ENCODE measurements at places on chromosomes 2 and 18. TPM values are rescaled to one million over a fixed set of nuclear protein-coding genes. Genes with fewer than 3 reads are reported as not detected.

- no peak overlapping the region for H3K4me3 ChIP-seq
- no peak overlapping the region for H3K27ac ChIP-seq
- H3K27me3 ChIP-seq, result peaks cover 25% of the 10 kb centered on the region
- no peak for DNase-seq
- no peaks in the 10 kb centered on the region for H3K4me1 ChIP-seq
Observed at GRCh38 chr18:924987-925386, 20.3 kb downstream of the ADCYAP1 start.

- no peaks in the 10 kb centered on the region for H3K4me1 ChIP-seq
- no peaks in the 10 kb centered on the region for H3K36me3 ChIP-seq
- no peak for DNase-seq
- H3K27ac ChIP-seq, result no peak overlapping the region
- peaks cover 19% of the 10 kb centered on the region for H3K27me3 ChIP-seq
- H3K4me3 ChIP-seq, result no peak overlapping the region
Observed at GRCh38 chr2:131588152-131588873, 60.6 kb downstream of the CCDC74A start.

GRCh38 chr2:173434762-173435569, 80.3 kb downstream of the CDCA7 start:
- no peak overlapping the region for H3K4me3 ChIP-seq
- no peak for DNase-seq
- no peak overlapping the region for H3K27ac ChIP-seq
- H3K36me3 ChIP-seq, result no peaks in the 10 kb centered on the region
- peaks cover 7% of the 10 kb centered on the region for H3K4me1 ChIP-seq

- H3K4me1 ChIP-seq, result peaks cover 5% of the 10 kb centered on the region
- no peak overlapping the region for H3K4me3 ChIP-seq
- H3K27me3 ChIP-seq, result peaks cover 19% of the 10 kb centered on the region
Observed at GRCh38 chr2:199742884-199743283, 108.1 kb downstream of the FTCDNL1 start.

- no peak overlapping the region for H3K4me3 ChIP-seq
- H3K27ac ChIP-seq, result no peak overlapping the region
- H3K36me3 ChIP-seq, result no peaks in the 10 kb centered on the region
Observed at GRCh38 chr2:124257120-124257519, 232.0 kb downstream of the CNTNAP5 start.

- peaks cover 41% of the 10 kb centered on the region for H3K27me3 ChIP-seq
- peaks cover 7% of the 10 kb centered on the region for H3K4me1 ChIP-seq
- no peak overlapping the region for H3K4me3 ChIP-seq
- no peaks in the 10 kb centered on the region for H3K36me3 ChIP-seq
- H3K27ac ChIP-seq, result no peak overlapping the region
Observed at GRCh38 chr2:70771446-70771845, 3.4 kb upstream of the ADD2 start.

GRCh38 chr18:46622451-46622850, 34.6 kb downstream of the LOXHD1 start:
- no peak for DNase-seq
- peak overlapping the region; percentile 53 for H3K27ac ChIP-seq
- H3K36me3 ChIP-seq, result no peaks in the 10 kb centered on the region
- no peak overlapping the region for H3K4me3 ChIP-seq

GRCh38 chr2:203177361-203177760, 61.5 kb upstream of the CYP20A1 start:
- no peak overlapping the region for H3K27ac ChIP-seq
- no peak overlapping the region for H3K4me3 ChIP-seq
- H3K4me1 ChIP-seq, result peaks cover 4% of the 10 kb centered on the region

GRCh38 chr2:62099050-62099449, 96.9 kb upstream of the B3GNT2 start:
- H3K36me3 ChIP-seq, result peaks cover 1% of the 10 kb centered on the region
- DNase-seq, result no peak
- H3K27me3 ChIP-seq, result no peaks in the 10 kb centered on the region
- H3K27ac ChIP-seq, result no peak overlapping the region
- no peaks in the 10 kb centered on the region for H3K4me1 ChIP-seq

DNA sequence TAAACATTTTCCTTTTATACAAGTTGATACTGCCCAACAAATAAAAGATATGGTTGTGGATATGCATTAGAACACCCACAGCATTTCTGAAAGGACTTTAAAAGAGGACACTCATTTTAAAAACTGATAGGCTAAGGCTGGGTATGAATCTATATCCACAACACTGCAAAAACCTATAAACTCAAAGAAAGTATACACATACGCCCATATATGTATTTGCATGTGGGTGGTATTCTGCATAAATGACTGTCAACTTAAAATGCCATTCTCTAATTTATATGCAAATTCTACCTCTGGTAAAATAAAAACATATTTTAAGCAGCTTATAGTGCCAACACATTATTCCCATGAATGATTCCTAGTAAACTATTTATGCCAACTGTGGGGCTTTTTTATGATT, 20.1 kb downstream of the FIGN start:
- H3K36me3 ChIP-seq, result no peaks in the 10 kb centered on the region
- no peaks in the 10 kb centered on the region for H3K27me3 ChIP-seq
- H3K27ac ChIP-seq, result no peak overlapping the region
- DNase-seq, result no peak

DNA sequence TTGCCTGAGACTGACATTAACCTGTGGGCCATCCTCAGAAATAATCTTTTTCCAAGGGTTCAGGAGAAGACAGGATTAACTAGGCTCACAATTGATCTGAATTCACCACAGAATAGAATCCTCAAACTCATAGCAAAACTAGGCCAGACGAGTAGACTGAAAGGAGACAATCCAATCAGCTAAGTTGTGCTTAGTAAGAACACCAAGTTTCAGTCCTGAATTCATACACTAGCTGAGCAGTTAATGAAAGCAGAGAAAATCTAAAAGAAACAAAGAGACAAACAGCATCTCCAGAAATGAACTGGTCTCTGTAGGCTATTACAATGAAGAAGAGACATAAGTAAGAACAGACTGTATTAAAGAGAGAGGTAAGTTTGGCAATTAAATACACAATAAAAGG, 89.5 kb downstream of the GORASP2 start:
- H3K36me3 ChIP-seq, result peaks cover 33% of the 10 kb centered on the region
- peaks cover 28% of the 10 kb centered on the region for H3K4me1 ChIP-seq
- DNase-seq, result no peak
- no peak overlapping the region for H3K4me3 ChIP-seq

DNA sequence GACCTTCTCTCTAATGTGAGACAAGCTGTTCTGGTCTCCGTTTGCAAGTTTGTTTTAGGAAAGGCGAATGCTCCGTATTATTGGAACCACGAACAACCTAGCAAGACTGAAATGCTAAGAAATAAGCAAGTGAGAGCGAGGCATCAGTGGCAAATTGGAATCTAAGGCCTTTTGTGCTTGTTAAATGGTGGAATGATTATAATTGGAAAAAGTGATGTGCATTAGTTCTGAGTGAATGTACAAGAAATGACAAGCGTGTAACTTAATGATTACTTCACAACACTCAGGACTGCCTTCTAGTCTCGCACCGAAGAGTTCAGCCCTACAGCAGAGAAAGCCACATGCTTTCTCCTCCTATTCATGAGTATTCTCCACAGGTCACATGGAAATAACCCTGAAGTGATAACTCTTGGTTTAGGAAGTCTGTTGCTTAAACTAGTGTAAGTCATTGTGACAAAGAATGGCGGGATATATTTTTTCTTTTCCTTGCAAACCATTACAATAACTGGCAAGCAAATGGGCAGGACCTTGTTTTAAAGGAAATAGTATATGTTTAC, 392.2 kb upstream of the FIGN start:
- no peaks in the 10 kb centered on the region for H3K4me1 ChIP-seq
- DNase-seq, result no peak
- no peak overlapping the region for H3K27ac ChIP-seq
- H3K4me3 ChIP-seq, result no peak overlapping the region

- DNase-seq, result no peak
- peaks cover 33% of the 10 kb centered on the region for H3K36me3 ChIP-seq
- H3K27ac ChIP-seq, result no peak overlapping the region
- H3K4me1 ChIP-seq, result peaks cover 37% of the 10 kb centered on the region
- H3K4me3 ChIP-seq, result no peak overlapping the region
Observed at GRCh38 chr2:175135177-175135576, 32.8 kb downstream of the ATF2 start.

- DNase-seq, result no peak
- H3K36me3 ChIP-seq, result no peaks in the 10 kb centered on the region
- H3K4me1 ChIP-seq, result no peaks in the 10 kb centered on the region
- no peak overlapping the region for H3K27ac ChIP-seq
Observed at GRCh38 chr2:227219312-227220105, 55.1 kb downstream of the COL4A3 start.

DNA sequence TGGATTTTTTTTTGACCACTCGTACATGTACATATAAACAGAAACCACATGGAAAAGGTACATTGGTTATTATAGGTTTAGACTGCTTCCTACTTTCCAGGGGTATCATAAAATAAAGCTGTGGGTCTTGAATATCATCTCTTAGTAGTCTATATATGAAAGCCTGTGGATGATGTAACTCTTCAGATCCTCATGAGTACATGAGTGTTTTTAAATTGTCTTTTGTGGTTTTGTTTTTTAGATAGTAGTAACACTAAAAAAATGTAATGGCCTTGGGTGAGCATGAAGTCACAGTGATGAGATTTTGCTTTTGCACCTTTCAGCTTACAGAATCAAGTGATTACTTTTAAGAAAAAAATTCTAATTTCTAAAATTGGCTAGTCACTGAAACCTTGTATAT, 80.2 kb downstream of the RAB3GAP1 start:
- peak overlapping the region; percentile 48 for H3K27ac ChIP-seq
- H3K4me3 ChIP-seq, result no peak overlapping the region
- peaks cover 8% of the 10 kb centered on the region for H3K4me1 ChIP-seq
- peaks cover 42% of the 10 kb centered on the region for H3K36me3 ChIP-seq
- no peak for DNase-seq
- H3K27me3 ChIP-seq, result no peaks in the 10 kb centered on the region

- H3K36me3 ChIP-seq, result no peaks in the 10 kb centered on the region
- H3K27ac ChIP-seq, result no peak overlapping the region
- H3K4me1 ChIP-seq, result peaks cover 3% of the 10 kb centered on the region
Observed at GRCh38 chr2:44687686-44688455, 253.6 kb upstream of the SIX3 start.

GRCh38 chr2:159775021-159775420, 23.0 kb downstream of the CD302 start:
- H3K27me3 ChIP-seq, result no peaks in the 10 kb centered on the region
- no peaks in the 10 kb centered on the region for H3K4me1 ChIP-seq
- no peak overlapping the region for H3K4me3 ChIP-seq
- no peak overlapping the region for H3K27ac ChIP-seq

GRCh38 chr2:206328974-206329373, 54.5 kb downstream of the ZDBF2 start:
- no peaks in the 10 kb centered on the region for H3K4me1 ChIP-seq
- peaks cover 3% of the 10 kb centered on the region for H3K27me3 ChIP-seq
- no peaks in the 10 kb centered on the region for H3K36me3 ChIP-seq
- no peak overlapping the region for H3K27ac ChIP-seq

DNA sequence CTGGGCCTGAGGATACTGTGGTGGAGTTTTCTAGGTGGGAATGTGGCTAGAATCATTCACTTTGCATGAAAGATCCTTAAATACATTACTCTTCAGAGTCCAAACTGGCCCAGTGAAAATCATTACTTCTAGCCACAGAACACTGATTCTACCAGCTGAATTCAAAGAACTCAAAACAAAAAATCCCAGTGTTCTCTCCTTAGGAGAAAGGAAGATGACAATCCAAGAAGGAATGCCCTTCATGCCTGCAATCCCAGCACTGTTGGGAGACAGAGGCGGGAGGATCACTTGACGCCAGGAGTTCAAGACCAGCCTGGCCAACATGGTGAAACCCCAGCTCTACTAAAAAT, 35.2 kb downstream of the FAM228A start:
- no peak overlapping the region for H3K27ac ChIP-seq
- H3K4me3 ChIP-seq, result no peak overlapping the region
- H3K4me1 ChIP-seq, result no peaks in the 10 kb centered on the region
- no peak for DNase-seq

DNA sequence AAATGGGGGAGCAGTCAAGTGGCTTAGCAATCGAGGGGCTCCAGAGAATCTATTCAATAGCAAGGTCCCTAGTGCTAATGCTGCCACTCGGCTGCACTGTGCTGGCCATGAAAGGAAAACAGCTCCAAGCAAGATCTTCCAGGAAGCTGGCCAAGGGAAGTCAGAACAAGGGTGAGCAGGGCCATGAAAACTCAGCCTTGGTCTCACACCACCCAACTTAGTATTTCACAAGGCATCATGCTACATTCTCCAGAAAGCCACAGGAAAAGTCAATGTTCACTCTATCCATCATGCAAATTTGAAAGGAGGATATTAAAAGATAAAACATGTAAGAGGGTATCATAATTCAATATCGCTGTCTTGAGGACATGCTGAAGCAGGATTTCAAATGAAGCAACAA, 35.7 kb downstream of the NRP2 start:
- H3K27ac ChIP-seq, result no peak overlapping the region
- H3K36me3 ChIP-seq, result no peaks in the 10 kb centered on the region

DNA sequence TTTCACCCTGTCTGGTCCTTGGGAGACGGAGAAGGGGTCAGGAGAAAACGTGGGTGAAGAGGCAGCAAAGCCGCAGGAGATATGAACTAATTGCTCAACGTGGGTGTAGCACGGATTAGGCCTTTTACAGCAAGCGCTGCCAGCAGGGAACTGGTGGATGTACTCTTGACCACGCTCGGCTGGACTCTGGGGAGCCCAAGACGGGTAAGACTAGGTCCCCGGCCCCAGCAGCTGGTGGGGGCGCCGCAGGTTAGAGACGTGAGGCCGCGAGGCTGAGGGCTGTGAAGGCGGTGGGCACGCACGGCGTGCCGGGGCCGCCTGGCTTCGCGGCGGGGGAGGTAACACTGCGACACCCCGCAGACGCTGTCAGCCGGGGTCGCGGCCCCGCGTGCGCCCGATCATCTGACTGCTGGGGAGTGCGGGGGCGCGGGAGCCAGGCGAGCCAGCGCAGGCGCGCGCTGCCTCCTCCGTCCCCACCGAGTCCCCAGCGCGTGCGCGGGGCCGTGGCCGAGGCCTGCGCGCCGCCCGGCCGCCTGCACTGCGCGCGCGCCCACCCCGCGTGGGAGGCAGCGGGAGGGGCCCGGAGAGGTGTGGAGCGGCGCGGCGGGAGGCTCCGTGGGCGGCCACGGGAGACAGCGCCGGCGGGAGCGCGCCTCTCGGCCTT, at the start of gene CLIP4:
Gene CLIP4 (plus strand): TSS at position 470 of the 664 bp plus-strand sequence. CDS start 5,974 bp downstream, outside the sequence.
- peak within 1 kb of the TSS; percentile 81 for H3K4me3 ChIP-seq
- peaks cover 1% of the 10 kb centered on the region for H3K36me3 ChIP-seq
- H3K27me3 ChIP-seq, result no peaks in the 10 kb centered on the region
- peak within 1 kb of the TSS; percentile 91 for H3K27ac ChIP-seq
- H3K4me1 ChIP-seq, result peaks cover 43% of the 10 kb centered on the region

The MATN3 gene
- not detected for total RNA-seq

The CRYGD gene
- not detected for total RNA-seq

The MBOAT2 gene
- 3.0 TPM for total RNA-seq

The PROKR1 gene
- total RNA-seq, result not detected

The TRPM8 gene
- not detected for total RNA-seq

The OSBPL6 gene
- 2.5 TPM for total RNA-seq

The COL4A4 gene
- not detected for total RNA-seq

The TLX2 gene
- total RNA-seq, result 0.16 TPM

The SKOR2 gene
- total RNA-seq, result not detected

The PXDN gene
- 0.58 TPM for total RNA-seq

Measured in activated CD8-positive, alpha-beta T cell treated with anti-CD3 and anti-CD28 coated beads for 36 hours (primary cell).